Activated CD4-positive, alpha-beta memory T cell treated with anti-CD3 and anti-CD28 coated beads, Interleukin-2, amount 10 ng/mL, durations not matched to agents 7 days and 5 days (primary cell): ENCODE measurements at places on chromosomes 4 and X. TPM values are rescaled to one million over a fixed set of nuclear protein-coding genes. Genes with fewer than 3 reads are reported as not detected.
A peak's percentile ranks its signal among the peaks of the same experiment; 100 is the strongest.

DNA sequence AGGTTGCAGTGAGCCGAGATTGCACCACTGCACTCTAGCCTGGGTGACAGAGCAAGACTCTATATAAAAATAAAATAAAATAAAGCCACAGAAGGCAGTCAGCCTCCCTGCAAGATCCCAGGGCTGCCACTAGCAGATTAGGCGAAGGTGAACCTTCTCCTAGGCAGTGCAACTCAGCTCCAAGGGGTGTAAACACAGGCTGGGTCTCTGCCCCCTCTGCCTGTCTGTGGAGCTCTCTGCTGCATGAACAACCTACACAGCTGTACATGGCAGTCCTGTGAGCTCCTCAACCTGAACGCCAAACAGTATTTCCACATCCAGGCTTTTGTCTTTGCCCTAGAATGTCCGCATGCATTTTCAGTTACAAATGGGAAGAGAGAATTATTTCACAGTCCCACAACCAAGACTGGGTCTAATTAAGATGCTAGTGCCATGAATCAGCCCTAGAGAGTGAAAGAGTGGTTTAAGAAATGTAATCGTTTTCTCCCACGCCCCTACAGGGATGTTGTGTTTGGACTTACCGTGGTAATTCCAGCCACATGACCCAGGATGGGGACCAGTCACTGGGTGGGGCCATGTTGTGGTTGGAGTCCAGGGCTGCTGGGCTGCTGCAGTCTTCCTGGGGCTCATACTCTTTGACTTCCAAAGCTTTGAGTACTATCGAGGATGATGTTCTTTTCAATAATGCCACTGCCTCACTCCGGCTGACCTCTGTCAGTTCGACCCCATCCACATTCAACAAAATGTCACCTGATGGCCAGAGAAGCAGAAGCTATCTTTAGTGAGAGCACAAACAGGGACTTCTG, 99.0 kb downstream of the FIP1L1 start:
- DNase-seq = no peak

DNA sequence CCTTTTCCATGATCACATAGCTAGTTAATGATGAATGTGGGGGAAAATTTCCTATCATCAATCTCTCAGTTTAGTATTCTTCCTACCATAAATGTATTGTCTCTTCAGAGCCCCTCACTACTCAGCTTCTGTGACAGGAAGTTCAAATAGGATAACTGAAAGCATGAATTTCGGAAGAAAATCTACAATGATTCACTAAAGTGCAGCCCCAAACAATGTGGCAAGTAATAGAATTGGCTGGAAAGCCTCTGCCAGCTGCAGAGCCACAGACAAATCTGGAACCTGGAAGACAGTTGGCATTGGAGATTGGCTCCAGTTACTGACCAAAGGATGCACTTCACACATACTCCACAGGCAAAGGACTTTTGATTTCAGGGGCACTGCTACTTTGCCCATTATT, 35.2 kb downstream of the EGF start:
- no peak for DNase-seq

DNA sequence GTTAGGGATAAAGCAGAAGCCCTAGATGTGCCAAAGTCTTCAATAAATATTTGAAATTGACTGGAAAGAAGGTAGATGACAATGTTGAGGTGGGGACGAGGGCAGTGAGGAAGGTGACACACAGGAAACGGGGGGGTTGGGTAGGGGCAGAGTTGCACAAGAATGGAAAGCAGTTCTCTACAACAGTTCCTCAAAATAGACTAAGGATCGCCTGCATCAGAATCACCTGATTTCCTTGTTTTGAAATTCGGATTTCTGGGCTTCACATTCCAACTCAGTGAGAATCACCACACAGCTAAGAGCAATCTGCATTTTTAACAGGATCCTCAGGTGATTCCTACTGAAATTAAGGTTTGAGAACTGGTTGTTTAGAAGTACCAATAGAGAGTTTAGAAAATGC, 70.6 kb downstream of the ARFIP1 start:
- peak; percentile 34 for DNase-seq

DNA sequence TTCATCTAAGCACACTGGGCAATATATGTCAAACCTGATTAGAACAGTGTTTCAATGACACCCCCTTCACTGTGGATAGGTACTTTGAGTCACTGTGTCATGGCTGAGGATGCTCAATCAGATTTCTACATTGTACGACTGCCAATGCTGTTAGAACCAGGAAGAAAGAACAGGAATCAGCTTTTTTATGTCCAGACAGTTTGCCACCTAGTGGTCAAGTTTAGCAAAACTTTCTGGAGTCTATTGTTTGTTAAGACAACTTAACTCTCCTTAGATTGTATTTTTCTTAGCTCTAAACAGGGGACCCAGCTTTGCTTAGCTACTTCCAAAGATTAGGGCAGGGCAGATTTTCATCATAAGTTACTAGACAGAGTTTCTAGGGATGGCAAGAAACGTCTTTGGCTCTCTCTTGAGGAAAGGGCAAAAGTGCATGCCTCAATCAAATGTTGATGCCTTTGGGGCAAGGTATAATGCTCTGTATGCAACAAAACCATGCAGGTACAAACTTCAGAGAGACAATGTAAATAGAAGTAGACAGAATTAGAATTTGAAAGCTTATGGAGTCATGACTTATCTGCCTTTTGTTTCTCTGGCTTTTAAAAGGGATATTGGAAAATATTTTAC, 40.5 kb upstream of the BMP3 start:
- no peak for DNase-seq

RAB33A gene
- 37.0 TPM for total RNA-seq
